Regular cardiac myocyte (primary cell): ENCODE measurements at places on chromosomes 4 and X. TPM values are rescaled to one million over a fixed set of nuclear protein-coding genes. Genes with fewer than 3 reads are reported as not detected.

The TBX22 gene
- total RNA-seq, result not detected in 2 replicates

The POLN gene
- 3.6 and 6.2 TPM in 2 replicates for total RNA-seq

The PHOX2B gene
- total RNA-seq, result not detected in 2 replicates

The BCOR gene
- total RNA-seq, result 11.7 and 13.2 TPM in 2 replicates

The STK32B gene
- total RNA-seq, result 2.1 and 2.8 TPM in 2 replicates

The GPR34 gene
- not detected in 2 replicates for total RNA-seq

The PIM2 gene
- total RNA-seq, result 5.2 and 7.0 TPM in 2 replicates
